ENCODE measurements at places on chromosomes 12 and 14.

GRCh38 chr12:22821985-22822384 is 197.0 kb downstream of the ETNK1 start:
- DNase-seq: no peak

DNA sequence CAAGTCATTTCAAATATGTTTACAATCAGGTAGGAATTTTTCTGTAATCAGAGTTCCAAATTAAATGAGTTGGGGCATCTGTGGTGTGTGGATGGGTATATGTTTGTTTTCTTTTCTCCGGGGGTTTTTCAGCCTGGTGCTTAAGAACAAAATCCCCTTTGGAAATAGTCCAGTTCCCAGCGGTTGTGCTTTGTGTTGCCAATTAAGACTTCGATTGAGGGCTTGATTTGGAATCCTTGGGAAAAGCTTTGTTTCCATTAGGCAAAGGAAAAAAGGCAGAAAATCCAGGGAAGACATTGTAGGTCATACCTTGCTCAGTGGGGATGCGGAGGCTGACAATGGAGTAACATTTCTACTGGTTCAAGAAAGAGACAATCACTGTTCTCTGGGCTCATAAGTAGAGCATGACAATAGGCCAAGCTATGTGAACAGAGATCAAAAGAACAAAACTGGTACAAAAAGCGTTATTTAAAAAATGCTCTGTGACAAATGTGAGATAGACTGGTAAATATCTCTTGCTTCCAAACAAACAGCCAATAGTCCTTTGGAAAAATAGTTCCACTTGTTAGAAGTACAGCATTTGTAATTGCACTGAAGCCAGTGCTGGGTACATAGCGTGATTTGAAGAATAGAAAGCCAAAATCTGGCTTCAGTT is 79.7 kb downstream of the EML1 start:
- DNase-seq: no peak

- no peak for DNase-seq
Observed at GRCh38 chr14:96002498-96002884, 36.7 kb upstream of the C14orf132 start.

GRCh38 chr12:65319688-65320200 is 41.3 kb downstream of the MSRB3 start:
- DNase-seq: no peak

DNA sequence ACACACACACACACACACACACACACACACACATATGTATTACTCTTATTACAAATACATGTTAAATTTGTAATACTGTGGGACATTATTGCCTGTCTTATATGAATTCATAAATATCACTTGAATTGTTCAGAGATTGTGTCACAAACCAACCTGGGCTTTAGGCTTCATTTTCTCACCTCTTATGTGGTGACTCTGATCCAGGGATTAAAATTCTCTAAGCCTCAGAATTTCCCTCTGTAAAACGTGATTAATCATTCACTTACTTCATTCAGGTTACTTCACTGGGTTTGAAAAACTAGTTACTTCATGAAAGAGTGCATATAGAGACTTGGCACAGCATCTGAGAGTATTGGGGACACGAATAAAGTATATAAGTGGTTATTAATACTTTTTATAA is 240.3 kb upstream of the PDZRN4 start:
- DNase-seq: no peak

GRCh38 chr12:32893043-32893442 is 3.5 kb downstream of the PKP2 start:
- DNase-seq: no peak

DNA sequence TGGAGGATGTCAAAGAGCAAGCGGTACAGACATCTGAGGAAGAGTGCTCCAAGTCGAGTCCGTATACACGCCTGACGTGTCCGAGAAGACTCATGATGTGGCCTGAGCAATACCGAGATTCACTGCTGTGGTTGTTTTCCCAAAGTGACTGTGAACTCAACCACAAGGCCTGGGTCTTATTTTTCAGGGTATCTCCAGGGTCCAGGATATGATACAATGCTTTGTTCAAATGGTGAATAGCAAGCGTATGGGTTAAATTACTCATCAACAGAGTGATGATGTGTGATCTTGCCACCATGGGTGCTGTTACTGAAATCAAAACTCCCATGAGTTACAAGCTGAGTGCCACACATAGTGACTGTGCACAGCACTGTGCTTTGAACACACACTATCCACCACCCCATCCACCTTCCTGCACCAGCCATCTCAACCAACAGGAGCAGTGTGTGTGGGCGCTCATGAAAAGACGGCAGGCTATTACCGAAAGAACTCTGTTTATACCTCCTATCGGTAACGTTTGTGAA is 109.6 kb downstream of the BCAT1 start:
- peak; percentile 22 for DNase-seq

DNA sequence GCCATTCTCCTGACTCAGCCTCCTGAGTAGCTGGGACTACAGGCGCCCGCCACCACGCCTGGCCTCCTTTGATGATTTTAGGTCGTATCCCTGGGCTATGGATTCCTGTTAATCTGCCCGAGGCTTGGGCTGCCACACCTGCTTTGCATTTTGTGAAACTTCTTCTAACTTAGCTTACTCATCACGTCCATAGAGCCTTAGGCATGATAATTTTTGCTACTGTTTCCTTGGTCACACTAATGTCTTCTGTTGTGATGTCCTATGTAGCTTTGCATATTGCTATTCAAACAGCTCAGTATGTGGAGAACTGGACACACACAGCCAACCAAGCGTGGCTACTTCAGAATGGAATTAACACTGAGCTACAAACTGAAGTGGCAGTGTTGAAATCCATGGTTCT is 47.5 kb upstream of the DDX11 start:
- no peak for DNase-seq

DNA sequence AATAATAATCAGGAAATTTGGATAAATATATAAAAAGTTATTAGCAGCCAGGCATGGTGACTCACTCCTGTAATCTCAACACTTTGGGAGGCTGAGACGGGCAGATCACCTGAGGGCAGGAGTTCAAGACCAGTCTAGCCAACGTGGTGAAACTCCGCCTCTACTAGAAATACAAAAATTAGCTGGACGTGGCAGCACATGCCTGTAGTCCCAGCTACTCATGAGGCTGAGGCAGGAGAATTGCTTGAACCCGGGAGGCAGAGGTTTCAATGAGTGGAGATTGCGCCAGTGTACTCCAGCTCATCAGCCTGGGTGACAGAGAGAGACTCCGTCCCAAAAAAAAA is 64.5 kb downstream of the SYT1 start:
- no peak for DNase-seq

DNA sequence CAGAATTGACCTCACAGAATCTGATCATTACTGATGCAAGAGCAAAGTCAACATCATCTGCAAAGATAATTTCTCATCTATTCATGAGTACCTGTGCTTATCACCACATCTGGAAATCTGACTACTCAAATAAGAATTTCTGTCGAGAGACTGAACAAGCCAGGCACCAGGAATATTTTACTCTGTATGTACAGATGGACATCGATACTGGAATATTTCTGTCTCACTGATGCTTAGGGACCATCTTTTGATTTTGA is 105.2 kb downstream of the BICD1 start:
- DNase-seq: no peak

GRCh38 chr14:68705741-68706283 is 87.1 kb downstream of the ZFP36L1 start:
- DNase-seq: no peak
